ENCODE measurements at places on chromosomes 13 and 19. TPM values are rescaled to one million over a fixed set of nuclear protein-coding genes. Genes with fewer than 3 reads are reported as not detected.

DNA sequence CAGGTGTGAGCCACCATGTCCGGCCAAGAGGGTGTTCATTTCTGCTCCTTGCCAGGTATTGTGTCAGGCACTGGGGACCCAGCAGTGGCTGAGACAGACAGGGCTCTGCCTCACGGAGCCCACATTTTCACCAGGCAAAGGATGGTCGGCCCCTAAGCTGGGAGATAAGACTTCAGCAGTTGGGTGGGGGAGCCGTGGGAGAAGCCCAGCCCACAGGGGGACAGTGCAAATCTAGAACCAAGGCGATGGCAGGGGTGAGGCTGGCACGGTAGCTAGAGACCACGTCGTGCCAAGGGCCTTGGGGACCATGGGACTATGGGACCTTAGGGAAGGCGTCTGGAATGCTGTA, 8.3 kb downstream of the LSR start:
- no peak for DNase-seq

GRCh38 chr13:90246687-90247345, 1100.7 kb upstream of the MIR17HG start:
- DNase-seq = no peak

DNA sequence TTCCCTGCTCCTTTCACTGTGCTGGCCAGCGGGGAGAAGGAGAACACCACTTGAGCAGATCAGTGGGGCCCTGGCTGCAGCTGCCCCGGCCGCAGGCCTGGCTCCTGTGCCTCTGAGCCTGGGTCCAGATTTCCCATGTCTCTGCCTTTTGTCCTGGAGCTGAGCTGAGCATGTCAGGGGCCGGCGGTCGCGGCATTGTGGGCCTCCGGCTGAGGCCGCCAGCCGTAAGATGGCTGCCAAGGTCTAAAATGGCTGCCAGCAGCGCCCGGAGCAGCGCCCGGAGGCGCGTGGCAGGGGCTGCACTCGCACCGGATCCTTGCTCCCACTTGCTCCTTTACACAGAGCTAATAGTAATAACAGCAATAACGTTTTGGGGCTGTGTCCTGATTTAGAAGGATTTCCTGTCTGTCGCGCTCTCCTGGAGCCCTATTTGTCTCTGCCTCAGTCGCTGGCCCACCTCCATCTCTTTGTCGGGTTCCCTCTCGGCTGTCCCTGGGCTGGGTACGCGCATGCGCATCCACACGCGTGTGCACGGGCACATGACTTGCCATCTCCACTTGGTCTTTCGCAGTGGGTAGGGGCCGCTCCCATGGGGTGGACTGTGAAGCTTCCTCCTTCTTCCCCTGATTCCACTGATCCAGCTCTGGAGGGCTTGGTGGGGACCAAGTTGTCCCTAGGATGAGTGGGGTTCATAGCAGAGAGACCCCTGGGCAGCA, 32.1 kb downstream of the LYL1 start:
- no peak for DNase-seq

LIM2 gene
- total RNA-seq = not detected

IZUMO4 gene
- 1.2 TPM for total RNA-seq

SYNGR4 gene
- not detected for total RNA-seq
